ENCODE measurements at places on chromosomes 4 and X. TPM values are rescaled to one million over a fixed set of nuclear protein-coding genes. Genes with fewer than 3 reads are reported as not detected.

MTTP gene
- not detected for total RNA-seq

MAPK10 gene
- total RNA-seq: 18.6 TPM

FAM9C gene
- not detected for total RNA-seq

- DNase-seq: no peak
Observed at GRCh38 chr4:64192731-64193412, 216.4 kb downstream of the TECRL start.

GRCh38 chr4:54096295-54096962 is 3.5 kb upstream of the GSX2 start:
- DNase-seq: no peak
